ENCODE measurements at places on chromosomes 5 and 9. TPM values are rescaled to one million over a fixed set of nuclear protein-coding genes. Genes with fewer than 3 reads are reported as not detected.

The PKD2L2 gene
- not detected for total RNA-seq

The TYRP1 gene
- total RNA-seq: not detected

DNA sequence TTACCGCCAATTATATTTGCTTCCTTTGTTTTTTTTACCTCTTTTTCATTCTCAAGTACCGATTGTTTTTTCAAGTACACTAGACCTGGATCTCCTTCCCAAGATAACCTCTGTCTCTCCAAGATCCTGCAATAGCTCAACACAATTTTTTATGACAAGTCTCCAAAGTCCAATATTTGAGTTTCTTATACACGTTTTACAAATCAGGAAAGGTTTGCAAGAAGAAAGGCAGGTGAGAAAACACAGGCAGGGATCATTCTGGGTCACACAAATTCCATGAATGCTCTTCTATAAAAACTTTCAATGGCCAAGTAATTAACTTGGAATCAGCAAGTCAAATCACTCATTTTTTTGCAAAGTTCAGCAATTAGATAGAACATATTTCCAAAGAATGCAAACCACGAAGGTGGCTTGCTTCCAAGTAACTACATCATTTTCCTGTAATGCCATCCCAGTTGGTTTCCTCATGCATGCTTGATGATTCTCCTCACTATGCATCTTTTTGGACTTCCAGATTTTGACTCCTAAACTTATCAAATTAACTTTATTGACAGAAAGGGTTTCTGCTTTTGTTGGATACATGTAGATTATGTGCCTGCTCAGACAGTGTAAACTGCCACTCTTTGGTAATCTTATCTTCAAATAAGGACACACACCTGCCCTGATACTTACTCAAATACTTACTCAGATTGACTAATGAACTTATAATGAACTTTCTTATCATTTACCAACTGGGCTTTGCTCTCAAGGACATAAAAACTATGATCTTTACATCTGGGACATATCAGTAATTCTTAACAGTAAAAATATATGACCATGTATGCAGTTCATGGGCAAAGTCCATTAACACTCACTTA lies 24.7 kb upstream of the IFNE start:
- peak; percentile 72 for DNase-seq

GRCh38 chr9:2307480-2307879 lies 292.3 kb downstream of the SMARCA2 start:
- no peak for DNase-seq

DNA sequence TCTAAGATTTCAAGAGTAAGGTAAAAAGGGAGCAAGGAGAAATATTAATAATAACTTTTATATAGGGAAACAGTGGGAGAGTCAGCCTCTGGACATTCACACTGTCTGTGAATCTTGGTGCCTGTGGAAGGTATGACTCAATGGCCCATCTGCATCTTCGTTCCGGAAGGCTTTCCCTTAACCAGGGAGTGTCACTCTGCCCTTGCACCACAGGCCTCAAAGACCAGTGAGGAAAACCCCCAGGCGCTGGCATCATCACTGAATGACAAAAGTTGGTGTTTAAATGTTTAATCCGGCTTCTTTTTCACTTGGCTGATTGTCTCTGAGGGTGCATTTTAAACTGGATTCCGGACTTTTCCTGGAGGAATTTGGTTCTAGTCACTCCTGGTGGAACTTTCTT lies 522.4 kb upstream of the TLE4 start:
- DNase-seq: peak; percentile 10
